ENCODE measurements at places on chromosomes 3 and 15.

DNA sequence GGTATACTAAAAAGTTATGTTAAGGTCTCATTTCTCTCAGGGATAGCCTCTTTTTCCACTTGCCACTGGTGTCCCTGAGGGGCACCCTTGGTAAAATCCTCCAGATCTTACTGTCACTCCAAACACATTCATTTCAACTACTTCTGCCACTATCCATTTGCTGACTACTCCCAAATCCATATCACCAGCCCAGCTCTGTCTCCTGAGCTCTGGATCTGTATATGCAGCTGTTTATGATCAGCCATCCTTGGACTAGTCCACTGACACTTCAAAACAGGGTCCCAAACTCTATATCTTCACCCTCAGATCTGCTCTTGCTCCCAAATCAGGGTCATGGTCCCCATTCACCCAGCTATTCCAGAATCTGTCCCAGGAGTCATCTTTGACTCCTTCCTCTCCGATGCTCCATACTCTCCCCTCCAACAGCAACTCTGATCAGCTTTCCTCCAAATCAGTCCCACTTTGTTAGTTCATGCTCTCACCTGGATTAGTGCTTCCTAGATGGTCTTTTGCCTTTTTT lies 9.9 kb downstream of the NCEH1 start:
- no peak for DNase-seq

DNA sequence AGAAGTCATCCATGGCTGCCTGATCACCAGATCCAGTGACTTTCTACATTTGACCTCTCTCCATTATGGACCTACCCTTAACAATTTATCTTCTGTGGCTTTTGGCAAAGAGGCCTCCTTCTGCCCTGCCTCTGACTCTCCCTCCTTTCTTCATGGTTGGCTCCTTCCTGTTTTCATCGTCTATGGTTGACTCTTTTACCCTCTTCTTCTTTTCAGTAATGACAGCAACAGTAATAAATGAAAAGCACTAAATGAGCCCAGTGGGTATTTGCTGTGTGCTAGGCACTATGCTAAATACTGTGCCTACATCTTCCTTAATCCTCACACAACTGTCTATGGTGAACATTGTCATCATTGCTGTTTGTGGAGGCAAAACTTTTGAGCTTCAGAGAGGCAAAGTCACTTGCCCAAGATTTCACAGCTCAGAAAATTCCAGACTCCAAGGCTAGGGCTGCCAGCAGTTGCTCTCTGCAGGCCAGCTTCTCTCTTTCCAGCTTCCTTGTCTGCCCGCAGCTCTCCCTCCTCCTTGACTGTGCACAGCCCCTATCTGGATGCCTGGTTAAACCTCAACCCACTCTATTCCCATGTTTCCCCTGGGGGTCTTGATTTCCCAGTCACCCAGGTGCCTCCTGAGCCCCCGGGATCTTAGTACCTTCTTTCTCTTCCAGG lies 24.6 kb downstream of the ITPR1 start:
- no peak for DNase-seq

GRCh38 chr3:180571831-180572598 lies 29.9 kb upstream of the TTC14 start:
- DNase-seq = no peak

DNA sequence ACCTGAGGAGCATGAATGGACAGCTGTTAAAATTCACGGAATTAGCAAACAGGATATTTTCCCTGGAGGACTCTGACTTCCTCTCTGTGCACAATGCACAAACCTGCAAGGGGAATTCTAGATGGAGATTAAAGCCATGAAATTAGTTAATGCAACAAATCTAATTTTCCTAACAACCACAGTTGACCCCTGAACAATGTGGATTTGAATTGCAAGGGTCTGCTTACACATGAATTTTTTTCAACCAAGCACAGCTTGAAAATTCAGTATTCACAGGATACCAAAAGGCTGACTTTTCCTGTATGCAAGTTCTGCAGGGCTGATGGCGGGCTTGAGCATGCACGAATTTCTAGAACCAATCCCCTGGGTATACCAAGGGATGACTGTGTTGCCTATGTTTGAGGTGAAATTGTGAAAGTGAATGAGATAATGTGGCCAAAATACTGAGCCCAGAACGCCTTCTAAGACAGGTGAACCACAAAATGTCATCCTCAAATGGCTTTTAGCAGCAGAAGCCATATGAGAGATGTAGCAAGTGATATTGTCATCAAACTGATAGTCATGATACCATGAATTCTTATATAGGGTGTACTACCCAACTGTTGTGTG lies 52.5 kb downstream of the COL8A1 start:
- no peak for DNase-seq

- no peak for DNase-seq
Observed at GRCh38 chr3:123949641-123950040, 11.4 kb downstream of the CCDC14 start.
